ENCODE measurements at places on chromosomes 5 and 9.
A peak's percentile ranks its signal among the peaks of the same experiment; 100 is the strongest.

GRCh38 chr5:102747386-102748166 lies 7.5 kb upstream of the PAM start:
- DNase-seq, result no peak

DNA sequence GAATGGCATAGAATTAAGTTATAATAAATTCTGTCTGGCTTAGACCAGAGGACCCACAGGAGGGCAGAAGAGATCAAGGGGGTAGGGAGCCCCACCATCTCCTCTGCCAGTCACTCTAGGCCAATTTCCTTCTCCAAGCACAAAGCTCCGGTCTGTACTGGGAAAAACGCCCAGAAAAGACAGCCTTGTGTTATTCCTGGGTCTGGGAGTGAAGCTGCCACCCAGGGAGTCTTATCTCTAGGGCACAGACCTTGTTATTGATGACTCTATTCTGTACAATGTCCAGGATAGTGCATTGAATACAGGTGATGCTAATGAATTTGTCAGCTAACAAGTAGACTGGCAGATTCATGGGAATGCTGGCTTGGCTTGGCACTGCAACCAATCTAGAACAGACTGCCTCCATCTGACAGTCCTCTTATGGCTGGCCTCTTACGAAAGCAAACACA lies 60.7 kb downstream of the MED27 start:
- DNase-seq, result no peak

- DNase-seq, result no peak
Measured at GRCh38 chr5:67676863-67677262, 480.3 kb upstream of the CD180 start.

GRCh38 chr5:123610665-123611405 lies 98.9 kb downstream of the CSNK1G3 start:
- DNase-seq, result peak; percentile 71

GRCh38 chr5:132466433-132467286 lies 23.9 kb downstream of the IRF1 start:
- DNase-seq, result peak; percentile 31

GRCh38 chr5:91645347-91645746 lies 262.2 kb upstream of the ARRDC3 start:
- DNase-seq, result no peak

GRCh38 chr9:110744715-110745384 lies 76.3 kb downstream of the MUSK start:
- peak; percentile 96 for DNase-seq

GRCh38 chr9:29775491-29775890 lies 2202.2 kb upstream of the C9orf72 start:
- DNase-seq, result no peak

DNA sequence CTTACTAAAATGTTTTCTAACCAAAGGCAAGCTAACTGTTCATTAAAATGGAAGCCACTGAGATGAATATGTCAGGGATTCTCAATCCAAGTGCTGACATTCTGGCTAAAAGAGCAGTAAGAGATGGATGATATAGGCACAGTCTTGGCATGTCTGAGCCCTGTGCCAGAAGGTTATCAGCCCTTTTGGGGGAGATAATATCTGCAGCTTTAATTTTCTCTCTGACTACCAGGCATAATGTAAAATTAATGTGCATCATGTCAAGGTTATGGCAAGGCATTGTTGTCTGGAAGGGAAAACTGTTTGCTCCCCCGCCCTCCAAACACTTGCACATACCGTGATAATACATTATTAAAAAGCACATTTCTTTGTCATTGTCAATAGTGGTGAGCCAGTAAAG lies 609.8 kb downstream of the ZNF608 start:
- DNase-seq, result no peak

GRCh38 chr9:77988630-77989029 lies 43.0 kb downstream of the GNAQ start:
- no peak for DNase-seq

GRCh38 chr5:72440207-72440638 lies 67.0 kb downstream of the ZNF366 start:
- DNase-seq, result no peak

GRCh38 chr9:87682618-87683017 lies 43.3 kb upstream of the CTSL start:
- no peak for DNase-seq

GRCh38 chr9:124309667-124310084 lies 51.9 kb downstream of the NEK6 start:
- peak; percentile 95 for DNase-seq

DNA sequence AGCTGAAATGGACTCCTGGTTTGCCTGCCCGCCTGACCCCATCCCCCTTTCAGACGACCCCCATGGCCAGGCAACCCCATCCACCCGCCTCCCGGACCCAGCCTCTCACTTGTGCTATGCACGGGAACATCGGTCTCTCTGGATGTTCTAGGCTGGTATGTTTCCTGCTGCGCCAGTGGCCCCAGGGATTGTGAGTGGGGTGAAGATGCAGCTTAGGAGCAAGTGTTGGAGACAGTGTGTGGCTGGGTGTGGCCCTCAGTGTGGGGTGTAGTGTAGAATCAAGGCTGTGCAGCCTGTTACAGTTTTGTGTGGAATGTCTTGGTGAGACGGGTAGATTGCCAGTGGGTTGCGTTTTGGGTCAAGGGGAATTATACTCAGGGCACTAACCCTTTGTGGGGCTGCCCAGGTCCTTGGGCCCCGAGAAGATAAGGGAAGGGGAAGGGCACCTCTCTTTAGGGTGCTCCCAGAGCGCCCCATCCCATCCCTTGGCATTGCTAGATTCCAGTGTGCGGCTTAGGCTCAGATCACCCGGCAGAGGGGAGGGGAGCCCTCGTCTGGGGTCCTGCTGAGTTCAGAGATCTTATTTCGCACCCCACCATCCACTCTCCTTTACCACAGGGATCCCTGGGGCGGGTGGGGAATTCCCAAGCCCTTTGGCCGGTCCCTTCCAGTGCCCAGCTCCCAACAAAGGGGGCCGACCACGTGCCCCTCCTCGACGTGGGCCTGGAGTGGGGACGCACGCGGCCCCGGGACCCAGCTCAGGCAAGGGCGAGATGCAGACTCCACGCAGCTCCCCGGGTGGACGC lies 4.6 kb downstream of the IER5L start:
- DNase-seq, result no peak

DNA sequence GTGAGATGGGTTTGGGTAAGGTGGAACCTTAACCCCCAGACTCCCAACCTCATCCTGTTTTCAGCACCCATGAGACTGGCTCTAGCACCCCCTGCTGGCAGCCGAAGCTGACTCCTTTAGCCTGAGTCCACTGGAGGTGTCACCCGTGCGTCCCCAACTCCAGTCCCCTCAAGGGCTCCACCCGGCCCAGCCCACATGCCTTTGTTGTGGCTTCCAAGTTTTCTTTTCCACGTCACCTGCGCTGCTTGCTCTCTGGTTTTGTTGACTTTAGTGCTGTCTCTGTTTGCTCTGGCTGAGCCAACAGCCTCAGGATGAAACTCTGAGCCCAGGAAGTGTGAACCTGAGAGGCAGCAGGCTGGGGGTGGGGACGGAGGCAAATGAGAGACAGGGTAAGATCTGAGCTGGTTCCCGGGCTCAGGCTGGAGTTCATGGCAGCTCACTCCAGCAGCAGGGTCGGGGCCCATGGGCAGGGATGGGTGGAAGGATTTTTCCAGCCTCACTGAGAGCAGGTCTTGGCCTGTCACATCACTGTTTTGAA lies 13.2 kb upstream of the AQP7 start:
- no peak for DNase-seq

- DNase-seq, result peak; percentile 66
Measured at GRCh38 chr9:69130456-69131441, 43.3 kb upstream of the TJP2 start.

- peak; percentile 69 for DNase-seq
Measured at GRCh38 chr5:42889311-42889933, 77.7 kb upstream of the SELENOP start.

GRCh38 chr9:136309101-136309801 lies 5.4 kb upstream of the CCDC187 start:
- no peak for DNase-seq

GRCh38 chr9:74775396-74775795 lies 112.3 kb downstream of the TRPM6 start:
- DNase-seq, result no peak

DNA sequence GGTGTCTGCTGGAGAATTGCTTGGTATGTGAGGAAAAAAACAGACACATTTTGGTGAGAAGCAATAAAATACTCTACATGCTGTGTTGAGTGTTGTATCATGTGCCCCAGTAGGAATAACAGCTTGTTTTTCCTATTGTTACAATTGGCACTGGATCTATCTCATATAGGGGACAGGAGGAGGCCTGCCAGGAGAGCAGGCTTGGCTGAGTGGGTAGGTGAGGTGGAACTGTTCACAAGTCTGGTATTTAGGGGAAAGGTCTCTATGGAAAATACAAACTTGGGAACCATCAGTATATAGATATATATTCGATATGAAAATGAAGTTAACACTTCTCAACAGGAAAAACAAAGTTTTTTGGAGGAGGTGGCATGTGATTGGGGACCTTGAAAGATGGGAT lies 9.5 kb upstream of the SH3TC2 start:
- DNase-seq, result no peak

DNA sequence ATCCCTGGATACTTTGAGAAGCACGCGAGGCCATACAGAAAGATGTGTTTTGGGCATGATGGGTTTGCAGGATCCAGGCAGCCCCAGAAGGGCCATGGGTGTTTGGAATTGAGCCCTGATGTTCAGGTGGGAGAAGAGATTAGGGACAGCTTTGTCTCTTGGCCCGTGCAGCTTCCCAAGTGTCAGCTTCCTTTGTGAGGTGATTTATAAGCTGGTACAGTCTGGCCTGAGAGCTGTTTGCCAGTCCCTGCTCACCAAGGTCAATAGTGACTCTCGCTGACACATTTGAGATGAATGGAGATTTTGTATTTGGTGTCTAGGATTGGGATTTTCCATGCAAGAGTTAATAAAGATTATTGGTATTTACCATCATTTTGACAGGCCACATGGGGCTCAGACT lies 165.9 kb downstream of the ICE1 start:
- DNase-seq, result no peak

GRCh38 chr9:87102126-87102525 lies 154.8 kb upstream of the GAS1 start:
- DNase-seq, result no peak

Measured in astrocyte of the cerebellum (primary cell).